ENCODE measurements at places on chromosomes 2 and 18.
A peak's percentile ranks its signal among the peaks of the same experiment; 100 is the strongest.

- DNase-seq: no peak
Observed at GRCh38 chr2:27040282-27040681, 7.5 kb downstream of the TMEM214 start.

DNA sequence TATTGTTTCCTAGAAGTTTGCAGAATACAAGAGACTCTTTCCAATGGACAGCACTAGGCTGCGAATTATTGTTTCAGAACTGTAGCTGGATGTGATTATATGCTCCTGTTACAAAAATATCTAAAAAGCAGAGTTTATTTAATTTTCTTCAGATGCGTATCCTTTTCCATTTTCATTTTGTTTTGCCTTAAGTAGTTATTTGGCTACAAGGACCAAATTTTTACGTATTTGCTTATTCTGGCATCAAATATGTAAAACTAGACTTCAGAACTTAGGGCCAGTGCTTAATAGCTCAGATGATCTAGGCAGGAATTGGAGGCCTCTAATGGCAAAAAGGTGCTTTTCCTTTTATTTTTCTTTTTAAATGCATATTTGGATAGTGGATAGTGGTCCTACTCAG is 18.7 kb downstream of the MEP1B start:
- DNase-seq: no peak

DNA sequence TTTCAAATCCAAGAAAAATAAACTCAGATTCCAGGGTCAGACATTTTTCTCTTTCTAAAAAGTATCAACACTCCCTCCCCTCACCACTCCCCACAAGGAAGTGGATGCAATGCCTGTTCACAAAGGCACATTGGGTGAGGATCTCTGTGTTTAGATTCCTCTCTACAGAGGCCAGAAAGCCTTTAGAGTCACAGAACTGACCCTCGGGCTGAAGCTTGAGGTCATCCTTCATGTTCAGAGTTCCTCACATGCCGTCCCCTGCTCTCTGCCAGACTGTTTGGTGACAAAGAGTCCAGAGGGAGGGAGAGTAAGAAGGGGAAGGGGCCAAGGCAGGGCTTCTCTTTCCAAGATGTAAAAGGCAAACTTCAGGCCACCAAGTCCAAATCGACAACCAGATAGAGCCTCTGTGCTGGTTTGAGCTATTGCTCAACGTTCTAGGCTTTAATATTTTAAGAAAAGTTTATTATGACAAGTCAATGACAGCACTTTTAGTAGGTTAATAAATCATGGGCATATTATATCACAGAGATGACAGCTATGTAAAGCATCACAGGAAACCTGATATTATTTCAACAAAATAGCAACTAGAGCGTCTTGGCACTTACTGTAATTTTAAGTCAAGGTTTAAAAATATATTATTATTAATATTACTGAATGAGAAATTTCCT is 269.4 kb downstream of the ETAA1 start:
- DNase-seq: no peak

DNA sequence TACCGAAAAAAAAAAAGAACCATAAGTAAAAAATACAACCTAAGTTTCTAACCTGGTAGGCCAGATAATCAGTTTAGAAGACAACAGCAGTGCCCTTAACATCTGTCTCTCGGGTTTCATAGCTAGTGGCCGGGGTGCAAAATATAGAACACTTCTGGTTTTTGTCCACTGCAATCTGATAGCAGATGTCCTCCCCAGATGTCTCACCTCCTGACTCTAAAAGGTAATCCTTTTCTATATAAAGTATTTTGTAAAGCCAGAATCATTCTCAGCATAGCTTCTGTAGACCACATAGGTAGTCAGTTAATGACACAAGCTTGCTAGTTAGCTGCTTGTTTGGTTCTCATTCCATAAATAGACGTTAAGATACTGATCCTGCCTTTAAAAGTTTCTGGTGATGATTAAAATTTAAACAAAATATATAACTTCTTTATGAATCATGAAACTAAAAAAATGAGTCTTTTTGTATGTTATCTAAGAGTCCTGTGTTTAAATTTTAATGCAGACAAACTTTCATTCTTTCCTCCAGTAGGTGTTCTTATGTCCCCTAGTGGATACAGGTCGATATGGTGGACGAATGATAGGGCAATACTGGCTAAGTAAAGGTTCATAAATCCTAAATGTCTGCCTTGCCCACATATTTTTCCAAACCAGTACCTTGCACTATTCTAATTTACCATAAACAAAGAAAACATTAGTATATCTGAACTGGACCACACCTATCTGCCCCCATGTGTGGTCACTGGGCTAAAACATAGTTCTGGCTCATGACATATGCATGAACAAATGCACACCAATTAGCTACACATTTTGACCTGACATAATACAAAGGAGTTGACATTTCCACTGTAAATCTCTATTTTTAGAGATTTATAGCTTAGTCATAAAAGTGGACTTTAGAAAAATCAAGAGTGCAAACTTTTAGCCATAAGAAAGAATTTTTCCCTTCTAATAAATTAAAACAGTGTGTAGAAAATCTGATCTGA is 171.0 kb downstream of the SRBD1 start:
- DNase-seq: no peak

GRCh38 chr18:51278045-51278649 is 80.7 kb upstream of the MEX3C start:
- no peak for DNase-seq

- DNase-seq: no peak
Observed at GRCh38 chr2:231413456-231413855, 17.9 kb downstream of the B3GNT7 start.

- DNase-seq: no peak
Observed at GRCh38 chr2:222592176-222592575, 63.7 kb downstream of the FARSB start.

DNA sequence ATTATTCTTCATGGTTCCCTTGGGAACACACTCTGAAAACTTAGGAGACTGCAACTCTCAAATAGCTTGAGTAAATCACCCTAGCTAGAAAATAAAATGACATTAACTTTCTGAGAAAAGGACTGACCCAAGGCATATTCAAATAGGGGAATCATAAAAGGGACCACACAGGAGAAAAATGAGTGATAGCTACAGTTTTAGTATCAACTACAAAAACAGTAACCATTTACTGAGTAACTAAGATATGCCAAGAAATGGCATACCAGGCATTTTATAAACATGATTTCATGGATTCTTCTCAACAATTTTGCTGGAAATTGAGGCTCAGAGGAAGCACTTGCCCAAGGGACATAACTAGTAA is 84.5 kb downstream of the AFF3 start:
- peak; percentile 68 for DNase-seq
